IPS DF 6.9 (cell line): ENCODE measurements at places on chromosomes 16 and 17.

DNA sequence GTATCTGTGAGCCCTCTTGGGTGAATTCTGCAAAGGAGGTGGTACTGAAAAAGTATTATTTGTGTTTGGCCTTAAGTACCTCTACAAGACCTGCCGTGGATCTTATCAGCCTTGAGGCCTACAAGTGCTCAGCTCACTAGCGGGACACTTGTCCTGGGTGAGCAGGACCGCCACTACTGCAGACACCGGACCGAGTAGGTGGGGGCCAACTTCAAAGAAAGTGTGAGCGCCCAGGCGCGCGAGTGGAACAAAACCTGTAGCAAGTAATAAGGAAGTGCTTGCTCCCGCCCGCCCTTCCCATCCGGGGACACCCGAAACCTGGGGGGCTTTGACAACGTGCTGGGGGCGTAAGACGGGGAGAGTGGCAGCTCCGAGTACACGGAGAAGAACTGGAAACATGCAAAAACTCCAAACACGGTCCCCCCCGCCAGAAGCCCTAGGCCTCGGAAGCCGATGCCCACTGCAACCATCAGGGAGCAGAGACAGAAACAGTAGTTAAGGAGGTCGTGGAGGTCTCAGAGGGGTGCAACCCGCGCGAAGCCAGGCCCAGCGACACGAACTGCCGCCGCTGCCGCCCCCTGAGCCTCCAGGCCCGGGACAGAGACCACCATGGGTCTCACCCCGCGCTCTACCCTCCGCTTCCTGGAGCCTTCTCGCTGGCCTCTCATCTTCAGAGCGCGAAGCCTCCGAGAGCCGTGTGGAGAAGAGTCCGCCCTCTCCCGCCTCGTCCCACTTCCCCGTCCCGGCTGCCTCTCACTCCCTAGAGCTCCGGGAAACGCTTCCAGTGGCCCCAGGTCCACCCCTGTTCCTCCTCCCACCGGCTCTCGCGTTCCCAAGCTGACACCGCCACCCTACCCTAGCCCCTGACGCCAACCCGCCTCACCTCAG is 537 bp downstream of the CNOT1 start:
- DNase-seq: no peak

DNA sequence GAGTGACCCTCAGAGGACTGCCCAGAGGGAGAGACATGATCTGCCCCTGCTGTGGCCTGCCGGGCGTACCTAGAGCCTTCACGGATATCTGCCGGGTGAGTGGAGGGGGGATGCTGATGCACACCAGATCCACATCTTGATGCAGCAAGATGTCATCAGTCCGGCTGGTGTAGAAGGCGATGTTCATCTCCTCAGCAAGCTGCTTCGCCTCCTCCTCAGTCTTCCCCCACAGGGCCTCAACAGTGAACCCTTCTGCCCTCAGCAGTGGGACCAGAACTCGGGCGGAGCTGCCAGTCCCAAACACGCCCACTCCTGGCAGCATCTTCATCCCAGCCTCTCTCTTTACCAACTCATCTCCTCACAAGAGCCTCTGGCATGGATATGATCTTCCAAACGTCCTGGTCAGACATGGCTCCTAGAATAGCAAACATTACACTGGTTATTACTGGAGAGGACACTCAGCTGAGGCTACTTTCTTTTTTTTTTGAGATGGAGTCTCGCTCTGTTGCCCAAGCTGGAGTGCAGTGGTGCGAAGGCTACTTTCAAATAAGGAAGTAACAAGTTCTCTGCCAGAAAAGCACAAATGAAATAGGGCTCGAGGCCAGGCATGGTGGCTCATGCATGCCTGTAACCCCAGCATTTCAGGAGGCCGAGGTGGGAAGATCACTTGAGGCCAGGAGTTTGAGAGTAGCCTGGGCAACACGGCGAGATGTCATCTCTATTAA is 18.9 kb downstream of the C16orf86 start:
- DNase-seq: no peak

- DNase-seq: no peak
Measured at GRCh38 chr16:83211711-83212110, 584.9 kb downstream of the CDH13 start.

DNA sequence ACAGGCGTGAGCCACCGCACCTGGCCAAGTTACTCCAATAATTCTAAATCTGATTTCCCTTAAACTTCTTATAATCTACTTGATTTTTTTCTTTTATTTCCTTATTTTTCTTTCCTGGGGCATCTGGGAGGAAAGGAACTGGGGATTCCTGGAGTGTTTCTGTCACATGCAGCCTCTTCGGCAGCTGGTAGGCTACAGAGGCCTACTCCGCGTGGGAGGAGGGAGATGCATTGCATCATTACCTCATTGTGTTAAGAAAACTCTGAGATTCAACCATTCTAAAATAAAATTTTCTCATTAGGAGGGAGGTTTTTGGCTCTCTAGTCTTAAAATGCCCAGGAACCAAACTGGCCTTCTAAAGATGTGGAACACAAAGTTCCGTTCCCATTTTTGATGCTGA is 64.0 kb downstream of the SOX9 start:
- DNase-seq: no peak
